ENCODE measurements at places on chromosomes 16 and 17.

- DNase-seq, result no peak
These were observed 57.5 kb downstream of the CYB5B start for GRCh38 chr16:69481901-69482341.

GRCh38 chr16:14489460-14489859, 140.6 kb downstream of the PARN start:
- no peak for DNase-seq

GRCh38 chr17:329784-330420, 22.7 kb downstream of the RPH3AL start:
- DNase-seq, result no peak

GRCh38 chr17:43967251-43967875, 13.6 kb upstream of the PYY start:
- no peak for DNase-seq

DNA sequence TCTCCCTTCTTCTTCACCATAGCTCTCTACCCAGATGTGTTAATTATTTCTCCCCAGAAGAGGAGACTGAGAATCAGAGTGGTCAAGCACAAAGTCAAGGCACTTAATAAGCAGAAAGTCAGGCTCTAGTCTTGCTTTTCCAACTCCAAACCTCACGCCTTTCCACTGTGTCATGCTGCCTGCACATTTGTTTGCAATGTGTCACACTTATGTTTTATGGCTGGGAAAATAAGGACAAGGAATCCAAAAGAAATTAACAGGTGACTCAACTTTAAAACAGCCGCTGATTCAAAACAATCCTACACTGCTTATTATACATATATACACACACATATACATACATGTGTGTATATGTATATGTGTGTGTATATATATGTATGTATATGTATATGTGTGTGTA, 255.7 kb upstream of the DYNLRB2 start:
- DNase-seq, result no peak

Data from T-helper 22 cell (primary cell).